ENCODE measurements at places on chromosomes 13 and 19.

DNA sequence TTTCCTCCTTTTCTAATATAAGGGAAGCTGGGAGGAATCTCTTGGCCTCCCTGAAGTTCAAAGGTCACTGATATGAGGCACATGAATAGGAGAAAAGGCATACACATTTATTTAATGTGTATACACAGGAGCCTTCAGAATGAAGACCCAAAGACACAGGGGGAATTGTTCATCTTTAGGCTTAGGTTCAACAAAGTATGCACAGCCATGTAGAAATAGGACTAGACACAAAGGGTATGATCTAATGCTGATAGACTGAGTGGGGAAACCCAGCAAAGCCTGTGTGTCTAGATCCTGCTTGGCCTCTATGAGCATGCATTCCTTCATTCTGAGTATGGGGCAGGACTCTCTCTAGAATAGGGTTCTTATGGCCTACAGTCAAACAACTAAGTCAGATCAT is 177.1 kb upstream of the RFC3 start:
- peaks cover 11% of the 10 kb centered on the region for H3K4me1 ChIP-seq
- H3K27me3 ChIP-seq = no peaks in the 10 kb centered on the region
- H3K27ac ChIP-seq = no peak overlapping the region
- DNase-seq = no peak

GRCh38 chr13:24216176-24216575 is 55.7 kb downstream of the SPATA13 start:
- H3K27me3 ChIP-seq = no peaks in the 10 kb centered on the region
- no peak for DNase-seq
- H3K4me1 ChIP-seq = peaks cover 33% of the 10 kb centered on the region
- H3K27ac ChIP-seq = no peak overlapping the region
- H3K4me3 ChIP-seq = no peak overlapping the region
- H3K36me3 ChIP-seq = no peaks in the 10 kb centered on the region

DNA sequence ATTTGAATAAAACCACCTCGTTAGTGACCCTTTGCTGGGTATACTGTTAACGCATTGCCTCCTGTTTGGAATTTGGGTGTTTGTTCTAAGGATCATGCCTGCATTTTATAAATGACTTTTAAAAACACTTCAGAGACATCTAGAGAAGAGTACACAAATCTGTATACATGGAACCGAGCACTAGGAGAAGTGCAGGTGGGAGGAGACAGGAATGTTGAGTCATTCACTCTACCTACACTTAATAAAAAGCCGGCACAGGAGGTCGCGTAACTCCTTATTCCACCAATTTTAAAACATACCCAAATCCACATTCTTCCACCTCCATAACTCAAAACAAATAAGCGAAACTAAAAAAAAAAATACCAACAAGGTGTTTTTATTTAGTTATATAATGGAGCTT is 48.6 kb downstream of the FGF9 start:
- DNase-seq = no peak
- H3K4me1 ChIP-seq = no peaks in the 10 kb centered on the region
- no peaks in the 10 kb centered on the region for H3K36me3 ChIP-seq
- H3K27ac ChIP-seq = no peak overlapping the region

DNA sequence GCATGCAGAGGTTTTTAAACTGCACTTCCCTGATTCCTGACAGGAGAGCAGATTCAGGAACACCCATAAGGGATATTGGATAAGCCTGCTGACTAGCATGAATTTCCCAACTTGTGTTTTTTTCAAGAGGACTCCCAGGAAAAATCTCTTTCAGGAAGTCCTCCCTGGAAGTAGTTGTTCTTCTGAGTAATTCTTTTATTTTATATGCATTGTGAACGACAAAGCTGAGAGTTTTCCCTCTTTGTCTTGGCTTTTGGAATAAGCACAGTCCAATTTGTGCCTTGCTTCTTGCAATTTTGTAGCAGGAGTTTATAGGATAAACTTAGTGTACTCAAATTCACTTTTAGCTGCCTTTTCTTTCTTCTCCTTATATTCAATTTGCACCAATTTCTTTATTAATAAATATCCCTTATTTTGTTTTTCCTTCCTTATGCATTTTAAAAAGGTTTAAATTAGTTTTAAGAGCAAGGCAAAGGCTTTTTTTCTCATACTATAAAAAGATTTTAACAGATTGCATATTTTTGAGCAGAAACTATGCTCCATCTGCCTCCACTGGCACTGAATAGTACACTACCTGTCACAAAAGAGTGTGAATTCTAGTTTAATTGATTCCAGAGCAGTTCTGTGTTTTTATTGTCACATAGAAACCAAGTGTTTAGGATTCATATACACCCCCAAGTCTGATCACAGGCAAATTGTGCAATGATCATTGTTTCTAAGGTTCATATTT is 543.3 kb upstream of the SPRY2 start:
- H3K4me1 ChIP-seq = no peaks in the 10 kb centered on the region
- no peaks in the 10 kb centered on the region for H3K27me3 ChIP-seq
- DNase-seq = no peak
- no peaks in the 10 kb centered on the region for H3K36me3 ChIP-seq

Data from A673 (cell line).